ENCODE measurements at places on chromosomes 1 and 21.
A peak's percentile ranks its signal among the peaks of the same experiment; 100 is the strongest.

GRCh38 chr1:64291931-64292330 is 88.5 kb downstream of the UBE2U start:
- DNase-seq, result no peak

GRCh38 chr1:233972951-233973635 is 68.6 kb downstream of the SLC35F3 start:
- no peak for DNase-seq

- DNase-seq, result no peak
Observed at GRCh38 chr1:94398356-94398755, 19.8 kb upstream of the ABCD3 start.

GRCh38 chr1:193680247-193680923 is 494.0 kb upstream of the B3GALT2 start:
- DNase-seq, result no peak

DNA sequence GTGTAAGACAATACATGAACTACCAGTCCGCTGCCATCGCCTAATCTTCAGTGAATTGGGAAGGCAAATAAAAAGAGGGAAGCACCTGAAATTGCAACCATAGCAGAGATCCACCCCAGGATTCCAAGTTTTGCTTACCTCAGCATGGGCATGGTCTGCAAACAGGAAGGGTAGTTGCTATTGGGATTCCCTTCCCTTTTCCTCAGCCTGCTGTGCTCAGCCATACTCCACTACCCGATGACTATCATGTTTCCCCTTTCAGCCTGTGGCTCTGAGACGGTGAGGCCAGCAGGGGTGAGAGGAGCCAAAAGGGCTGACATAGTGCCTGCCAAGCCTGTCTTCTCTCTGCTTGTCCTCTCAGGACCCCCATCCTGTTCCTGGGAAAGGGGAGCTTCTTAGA is 64.2 kb downstream of the GPR137B start:
- no peak for DNase-seq

- no peak for DNase-seq
Observed at GRCh38 chr1:3677484-3677883, 25.2 kb downstream of the TP73 start.

GRCh38 chr1:234921266-234922062 is 207.2 kb downstream of the TOMM20 start:
- no peak for DNase-seq

- DNase-seq, result no peak
Observed at GRCh38 chr1:159918352-159919200, 6.7 kb downstream of the TAGLN2 start.

GRCh38 chr1:221118176-221118937 is 239.1 kb downstream of the HLX start:
- no peak for DNase-seq

DNA sequence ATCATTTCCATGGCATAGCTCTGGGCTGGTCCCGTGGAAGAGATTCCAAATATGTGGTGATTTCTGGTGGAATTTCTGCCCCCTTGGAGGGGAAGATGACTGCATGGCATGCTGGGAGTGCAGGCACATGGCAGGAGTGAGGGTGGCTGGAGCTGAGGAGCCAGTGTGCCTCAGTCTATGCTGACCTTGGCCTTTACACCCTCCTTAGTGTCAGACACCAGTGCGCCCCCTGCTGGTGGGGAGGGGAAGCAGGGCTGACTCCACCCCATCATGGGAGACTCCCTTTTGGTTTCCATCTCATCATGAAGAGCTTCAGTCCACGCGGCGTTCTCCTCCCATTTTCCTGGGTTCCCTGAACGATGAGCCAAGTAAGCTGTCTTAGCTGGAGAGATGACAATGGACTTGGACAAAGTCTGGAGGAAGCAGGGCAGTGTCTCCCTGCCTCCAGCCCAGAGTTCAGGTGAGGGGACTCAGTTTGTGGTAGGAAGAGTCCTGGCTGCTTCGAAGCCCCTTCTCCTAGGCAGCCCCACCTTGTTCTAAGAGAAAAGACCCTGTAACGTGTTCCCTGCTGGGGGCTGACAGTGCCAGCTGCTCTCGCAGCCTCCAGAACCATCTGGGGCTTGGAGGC is 10.3 kb downstream of the ALX3 start:
- DNase-seq, result peak; percentile 62

DNA sequence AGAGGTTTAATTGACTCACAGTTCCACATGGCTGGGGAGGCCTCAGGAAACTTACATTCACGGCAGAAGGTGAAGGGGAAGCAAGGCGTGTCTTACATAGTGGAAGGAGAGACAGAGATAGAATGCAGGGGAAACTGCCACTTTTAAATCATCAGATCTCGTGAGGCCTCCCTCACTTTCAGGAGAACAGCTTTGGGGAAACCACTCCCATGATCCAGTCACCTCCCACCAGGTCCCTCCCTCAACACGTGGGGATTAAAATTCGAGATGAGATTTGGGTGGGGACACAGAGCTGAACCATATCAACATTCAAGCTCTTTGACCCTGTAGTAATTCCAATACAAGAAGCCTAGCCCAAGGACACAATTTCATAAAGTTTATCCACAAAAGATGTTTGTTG is 13.7 kb downstream of the PIGP start:
- DNase-seq, result no peak

DNA sequence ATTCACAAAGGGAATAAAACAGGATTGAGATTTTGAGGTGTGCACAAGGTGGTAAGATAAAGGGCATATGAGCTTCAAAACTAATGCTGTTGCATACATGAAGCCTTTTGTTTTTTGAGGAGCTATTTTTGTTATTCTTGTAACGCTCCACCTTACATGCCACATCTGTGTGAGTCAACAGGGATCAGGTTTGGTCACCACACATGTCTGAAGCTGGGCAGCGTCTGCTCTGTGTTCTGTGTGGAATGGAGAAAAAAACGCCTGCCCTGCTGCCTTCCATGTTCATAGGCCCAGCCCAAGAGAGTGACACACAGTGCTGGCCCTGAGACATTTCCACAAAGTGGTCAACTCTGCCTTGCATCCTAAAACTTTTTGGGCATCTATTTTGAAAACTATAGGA is 67.7 kb downstream of the MPZL1 start:
- no peak for DNase-seq

DNA sequence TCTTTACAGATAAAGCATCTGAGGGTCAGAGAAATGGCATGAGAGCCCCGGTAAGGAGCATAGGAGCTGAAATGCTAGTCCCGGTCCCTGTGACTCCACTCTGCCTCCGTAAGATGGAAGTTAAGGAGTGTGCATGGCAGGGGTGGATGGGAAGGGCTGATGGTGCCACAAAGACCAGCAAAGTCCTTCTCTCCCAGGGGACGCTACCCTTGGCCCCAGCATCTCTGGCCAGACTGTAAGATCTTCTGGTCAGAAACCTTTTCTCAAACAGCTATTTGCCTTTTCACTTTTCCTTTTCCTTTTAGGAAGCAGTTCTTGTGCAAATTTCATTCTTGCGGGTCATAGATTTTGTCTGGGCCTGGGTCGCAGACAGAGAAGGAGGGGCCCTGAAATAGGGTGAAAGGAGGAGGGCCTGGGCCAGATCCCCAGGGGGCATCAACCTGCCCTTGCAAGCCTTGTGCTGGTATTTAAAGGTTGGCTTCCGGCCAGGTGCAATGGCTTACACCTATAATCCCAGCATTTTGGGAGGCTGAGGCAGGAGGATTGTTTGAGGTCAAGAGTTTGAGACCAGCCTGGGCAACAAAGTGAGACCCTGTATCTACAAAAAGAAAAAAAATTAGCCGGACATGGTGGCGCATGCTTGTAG is 14.4 kb upstream of the EPS8L3 start:
- no peak for DNase-seq

- DNase-seq, result no peak
Observed at GRCh38 chr1:110069404-110070281, 829 bp downstream of the ALX3 start.

GRCh38 chr1:89221341-89221740 is 22.6 kb upstream of the GBP4 start:
- no peak for DNase-seq

GRCh38 chr1:112143871-112144441 is 154.5 kb upstream of the KCND3 start:
- DNase-seq, result no peak

DNA sequence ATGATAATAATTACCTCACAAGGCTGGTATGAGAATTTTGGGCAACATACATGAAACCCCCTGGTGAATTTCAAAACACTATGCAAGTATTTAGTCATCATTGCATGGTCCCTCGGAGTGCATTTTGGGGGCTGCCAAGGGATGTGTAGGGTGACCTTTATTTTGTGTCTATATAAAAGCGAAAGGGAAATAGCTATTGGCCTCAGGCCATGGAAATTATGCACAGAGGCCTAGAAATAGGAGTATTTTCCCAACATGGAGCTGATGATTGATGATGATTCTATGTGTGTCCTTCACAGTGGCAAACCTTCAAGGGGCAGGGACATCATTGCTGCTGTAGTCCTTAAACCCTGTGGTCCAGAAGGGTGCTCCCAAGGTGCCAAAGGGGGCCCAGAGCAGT is 265.5 kb downstream of the ST6GALNAC3 start:
- DNase-seq, result no peak

DNA sequence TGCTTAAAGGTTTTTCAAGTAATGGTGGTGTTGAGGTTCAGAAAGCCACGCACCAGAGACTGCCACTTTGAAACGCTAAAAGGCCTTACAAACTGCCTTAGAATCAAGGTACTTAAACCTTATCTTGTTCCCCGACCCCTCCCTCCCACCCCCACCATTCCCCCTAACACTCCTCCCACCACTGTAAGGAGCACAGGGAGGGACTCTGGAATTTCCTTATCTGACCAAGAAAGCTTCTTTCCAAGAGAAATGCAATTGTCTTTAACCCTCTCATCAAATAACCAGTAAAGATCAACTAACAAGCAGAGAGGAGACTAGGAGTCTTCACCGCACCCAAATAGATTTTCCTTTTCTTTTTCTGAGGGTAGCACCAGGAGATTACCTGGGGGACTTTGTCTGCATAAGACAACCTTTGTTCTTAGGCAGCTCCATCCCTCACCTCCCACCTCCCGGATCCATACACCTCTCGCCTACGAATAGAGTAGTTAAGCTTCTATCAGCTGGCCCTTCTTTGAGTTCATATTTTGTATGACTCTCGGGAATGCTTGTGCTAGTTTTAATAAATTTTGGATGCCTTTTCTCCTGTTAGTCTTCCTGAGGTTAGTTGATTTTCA is 137.7 kb upstream of the ADGRL2 start:
- DNase-seq, result no peak

- DNase-seq, result peak; percentile 48
Observed at GRCh38 chr1:36352125-36352909, 28.9 kb upstream of the EVA1B start.

- DNase-seq, result no peak
Observed at GRCh38 chr1:82215056-82215852, 414.5 kb downstream of the ADGRL2 start.

- no peak for DNase-seq
Observed at GRCh38 chr1:158257888-158258287, 3.7 kb downstream of the CD1A start.

GRCh38 chr21:41418956-41419680 is 6.9 kb upstream of the MX1 start:
- no peak for DNase-seq

GRCh38 chr1:14263671-14264070 is 334.8 kb upstream of the KAZN start:
- DNase-seq, result no peak

DNA sequence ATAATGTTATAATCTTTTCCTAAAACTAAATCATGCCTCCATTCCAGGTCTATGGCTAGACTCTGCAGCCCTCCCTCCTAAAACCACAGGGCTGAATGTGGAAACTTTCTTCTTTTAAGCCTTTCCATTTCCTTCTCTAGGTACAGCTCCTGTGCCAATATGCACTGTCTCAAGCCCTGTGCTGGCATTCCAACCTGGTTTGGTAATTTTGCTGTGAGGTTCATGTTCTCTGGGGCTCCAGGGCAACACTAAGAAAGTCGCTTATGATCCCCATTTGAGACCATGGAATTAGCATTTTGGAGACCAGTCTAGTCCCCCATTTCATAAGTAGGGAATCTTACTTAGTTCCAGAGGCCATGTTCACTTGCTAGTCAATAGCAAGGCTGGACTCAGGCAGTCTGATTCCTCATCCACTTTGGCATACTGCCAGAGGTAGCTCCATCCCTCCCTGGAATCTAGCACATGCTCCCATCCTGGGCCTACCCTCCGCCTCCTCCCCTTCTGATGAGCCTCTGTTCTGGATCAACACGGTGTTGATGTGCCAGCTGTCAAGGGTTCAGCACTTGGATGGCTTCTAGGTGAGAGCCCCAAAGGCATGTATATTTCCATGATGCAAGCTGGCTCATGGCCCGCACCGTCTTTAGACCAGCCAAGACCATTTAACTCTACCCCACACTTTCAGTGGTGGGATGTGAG is 36.5 kb downstream of the ZMYND12 start:
- no peak for DNase-seq

- DNase-seq, result peak; percentile 53
Observed at GRCh38 chr1:170665629-170666028, 1.7 kb downstream of the PRRX1 start.

GRCh38 chr1:156062189-156062588 is 1.2 kb downstream of the RAB25 start:
- DNase-seq, result peak; percentile 28

- DNase-seq, result no peak
Observed at GRCh38 chr1:153852170-153852569, 70.6 kb downstream of the GATAD2B start.

GRCh38 chr21:28480470-28480869 is 512.2 kb downstream of the LTN1 start:
- DNase-seq, result no peak

All from GM03348 (cell line).